ENCODE measurements at places on chromosomes 5 and 9.

- peak; percentile 39 for DNase-seq
Measured at GRCh38 chr5:60404171-60404570, 295.8 kb downstream of the DEPDC1B start.

GRCh38 chr9:13437866-13438265 lies 158.4 kb upstream of the MPDZ start:
- DNase-seq: no peak

GRCh38 chr5:965604-966344 lies 42.8 kb upstream of the NKD2 start:
- DNase-seq: no peak

DNA sequence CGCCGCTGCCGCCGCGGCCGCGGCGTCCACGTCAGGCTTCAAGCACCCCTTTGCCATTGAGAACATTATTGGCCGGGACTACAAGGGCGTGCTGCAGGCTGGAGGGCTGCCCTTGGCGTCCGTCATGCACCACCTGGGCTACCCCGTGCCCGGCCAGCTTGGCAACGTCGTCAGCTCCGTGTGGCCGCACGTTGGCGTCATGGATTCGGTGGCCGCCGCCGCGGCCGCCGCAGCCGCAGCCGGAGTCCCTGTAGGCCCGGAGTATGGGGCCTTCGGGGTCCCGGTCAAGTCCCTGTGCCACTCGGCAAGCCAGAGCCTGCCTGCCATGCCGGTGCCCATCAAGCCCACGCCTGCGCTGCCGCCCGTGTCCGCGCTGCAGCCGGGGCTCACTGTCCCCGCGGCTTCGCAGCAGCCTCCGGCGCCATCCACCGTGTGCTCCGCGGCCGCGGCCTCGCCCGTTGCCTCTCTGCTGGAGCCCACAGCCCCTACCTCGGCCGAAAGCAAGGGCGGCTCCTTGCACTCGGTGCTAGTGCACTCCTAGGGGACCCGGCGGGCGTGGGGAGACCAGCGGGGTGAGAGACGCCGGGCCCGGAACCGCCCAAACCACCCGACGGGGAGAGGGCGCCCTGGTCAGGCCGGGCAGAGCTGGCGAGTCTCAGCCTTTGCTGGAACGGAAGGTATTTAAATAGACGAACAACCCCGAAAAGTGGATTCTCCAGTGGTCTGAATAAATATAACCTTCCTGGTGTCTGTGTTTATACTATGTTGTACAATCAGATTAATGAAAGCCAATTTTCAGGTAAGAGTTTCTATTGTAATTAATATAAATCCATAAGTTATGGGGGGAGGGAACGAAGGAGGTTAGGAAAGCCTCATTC lies 1.2 kb downstream of the FOXB2 start:
- no peak for DNase-seq

- DNase-seq: no peak
Measured at GRCh38 chr5:52638732-52639131, 149.0 kb upstream of the ITGA1 start.

DNA sequence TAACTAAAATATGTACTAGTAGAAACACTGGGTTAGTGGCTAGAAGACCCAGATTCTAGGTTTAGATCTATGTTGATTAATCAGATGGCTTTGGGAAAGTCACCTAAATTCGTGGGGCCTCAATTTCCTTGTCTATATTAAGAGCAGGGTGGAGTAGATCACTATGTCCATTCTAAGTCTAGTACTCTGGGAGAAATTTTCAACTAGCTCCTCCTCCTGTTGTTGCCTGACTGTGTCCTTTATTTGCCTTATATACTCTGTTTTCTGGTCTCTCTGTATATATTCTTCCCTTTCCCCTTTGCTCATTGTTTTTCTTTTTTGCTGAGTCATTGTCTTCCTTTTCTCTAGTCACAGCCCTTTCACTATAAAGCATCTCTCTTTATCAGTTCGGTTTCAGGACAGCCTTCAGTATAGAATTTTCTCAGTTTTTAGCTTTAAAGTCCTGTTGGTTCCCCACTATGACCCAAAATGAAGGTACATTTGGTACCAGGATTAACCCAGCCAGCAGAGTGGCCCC lies 44.5 kb upstream of the CDH6 start:
- peak; percentile 27 for DNase-seq

- DNase-seq: no peak
Measured at GRCh38 chr9:75930190-75930589, 39.7 kb downstream of the PCSK5 start.

DNA sequence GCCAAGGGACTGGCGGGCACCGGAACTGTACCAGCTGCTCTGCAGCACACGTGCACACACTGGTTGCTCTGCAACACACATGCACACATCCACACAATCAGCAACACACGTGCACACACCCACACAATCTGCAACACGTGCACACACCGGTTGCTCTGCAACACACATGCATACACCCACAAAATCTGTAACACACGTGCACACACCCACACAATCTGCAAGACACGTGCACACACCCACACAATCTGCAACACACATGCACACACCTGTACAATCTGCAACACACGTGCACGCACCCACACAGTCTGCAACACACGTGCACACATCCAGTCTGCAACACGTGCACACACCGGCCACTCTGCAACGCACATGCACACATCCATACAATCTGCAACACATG lies 17.9 kb downstream of the PLEKHG4B start:
- no peak for DNase-seq

DNA sequence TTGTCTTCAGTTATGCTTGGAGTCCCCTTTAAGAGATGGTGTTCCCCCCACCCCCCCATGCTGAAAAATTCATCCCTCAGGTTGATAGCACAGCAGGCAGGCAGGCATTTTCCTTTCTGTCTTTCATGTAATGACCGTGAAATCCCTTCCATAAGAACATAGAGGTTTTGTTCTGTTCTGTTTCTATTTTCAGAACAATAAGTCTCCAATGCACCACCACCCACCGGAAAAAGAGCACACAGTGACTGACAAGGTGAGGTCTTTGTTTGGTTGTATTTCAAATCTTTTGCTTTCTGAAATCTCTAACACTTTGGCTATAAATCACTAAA lies 52.4 kb downstream of the DMRT2 start:
- DNase-seq: no peak

DNA sequence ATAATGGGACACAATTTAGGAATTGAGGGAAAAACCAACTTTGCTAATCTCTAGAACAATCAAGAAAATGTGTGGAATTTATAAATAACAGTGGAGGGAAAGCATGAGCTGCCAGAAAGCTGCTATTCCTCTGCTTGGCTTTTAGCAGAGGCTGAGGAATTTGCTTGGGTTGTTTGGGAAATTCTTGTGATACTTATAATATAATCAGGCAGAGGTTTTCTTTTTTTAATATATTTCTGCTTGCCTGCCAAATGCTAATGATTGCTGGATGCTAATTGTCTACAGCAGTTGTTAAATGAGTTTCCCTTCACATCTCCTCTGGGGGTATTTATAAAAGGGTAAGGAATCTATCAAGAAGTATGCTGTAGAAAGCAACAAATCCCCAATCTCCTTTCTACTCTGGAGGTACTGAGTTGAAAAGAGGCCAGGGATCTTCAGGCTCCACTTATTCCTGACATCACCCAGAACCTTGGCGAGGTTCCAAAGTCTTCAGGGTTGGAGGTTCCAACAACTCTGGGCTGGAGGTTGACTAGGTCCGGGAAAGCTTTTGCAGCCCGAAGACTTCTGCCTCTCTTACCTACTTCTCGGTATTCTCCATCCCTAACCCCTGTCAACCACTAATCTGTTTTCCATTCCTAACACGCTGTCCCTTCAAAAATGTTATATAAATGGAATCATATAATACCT lies 60.4 kb upstream of the TMED7 start:
- DNase-seq: no peak

DNA sequence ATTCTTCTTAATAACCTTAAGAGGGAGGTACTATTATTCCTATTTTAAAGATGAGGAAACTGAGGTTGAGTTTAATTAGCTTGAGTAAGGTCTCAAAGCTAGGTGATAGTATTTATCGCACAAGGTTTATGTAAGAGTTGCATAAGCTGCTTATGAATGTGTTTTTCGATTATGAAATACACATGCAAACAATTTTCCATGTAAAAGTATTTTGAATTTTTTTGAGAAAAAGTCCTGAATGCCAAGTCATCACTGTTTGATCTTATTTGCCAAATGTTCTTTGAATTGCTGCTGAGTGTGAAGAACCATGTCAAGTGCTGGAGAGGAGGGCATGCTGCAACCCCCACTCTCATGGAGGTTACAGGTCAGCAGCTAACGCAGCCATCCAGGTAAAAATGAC lies 174.4 kb downstream of the CARTPT start:
- DNase-seq: no peak

DNA sequence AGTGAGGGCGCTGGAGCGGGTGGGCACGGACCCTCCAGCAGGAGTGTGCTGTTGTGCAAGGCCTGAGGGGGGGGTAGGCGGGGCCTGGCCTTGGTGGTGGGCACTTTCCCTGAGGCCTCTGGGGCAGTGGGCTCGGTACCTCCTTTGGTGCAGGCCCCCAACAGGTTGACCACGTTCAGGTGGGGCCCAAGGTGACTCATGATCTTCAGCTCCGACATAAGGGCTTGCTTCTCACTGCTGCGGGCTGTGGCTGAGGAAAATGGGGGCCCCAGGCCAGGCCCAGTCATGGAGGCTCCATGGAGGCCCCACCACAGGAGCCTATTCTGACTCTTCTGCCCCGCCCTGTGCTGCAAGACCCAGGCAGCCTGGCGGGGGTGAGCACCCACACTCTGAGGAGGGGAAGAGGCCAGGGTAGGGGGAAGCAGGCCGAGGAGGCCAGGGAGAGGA lies 31.5 kb downstream of the PDGFRB start:
- no peak for DNase-seq

DNA sequence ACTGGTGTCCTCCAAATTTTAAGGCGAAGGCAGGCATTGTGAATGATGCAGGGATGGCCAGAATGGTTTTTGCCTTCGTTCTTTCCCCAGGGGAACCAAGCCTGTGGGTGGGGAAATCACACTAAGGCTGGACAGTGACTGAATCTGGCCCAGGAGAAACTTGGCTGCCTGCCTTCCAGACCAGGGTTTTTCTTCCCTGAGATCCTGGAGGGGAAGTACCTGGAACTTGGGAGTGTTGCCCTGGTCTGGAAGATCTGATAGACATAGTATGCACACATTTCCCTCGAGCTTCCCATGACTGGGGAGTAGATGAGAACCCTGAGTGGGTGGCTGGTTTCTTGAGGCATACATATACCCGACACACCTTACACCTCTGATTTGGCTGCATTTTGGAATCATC lies 664 bp upstream of the IL11RA start:
- DNase-seq: no peak

DNA sequence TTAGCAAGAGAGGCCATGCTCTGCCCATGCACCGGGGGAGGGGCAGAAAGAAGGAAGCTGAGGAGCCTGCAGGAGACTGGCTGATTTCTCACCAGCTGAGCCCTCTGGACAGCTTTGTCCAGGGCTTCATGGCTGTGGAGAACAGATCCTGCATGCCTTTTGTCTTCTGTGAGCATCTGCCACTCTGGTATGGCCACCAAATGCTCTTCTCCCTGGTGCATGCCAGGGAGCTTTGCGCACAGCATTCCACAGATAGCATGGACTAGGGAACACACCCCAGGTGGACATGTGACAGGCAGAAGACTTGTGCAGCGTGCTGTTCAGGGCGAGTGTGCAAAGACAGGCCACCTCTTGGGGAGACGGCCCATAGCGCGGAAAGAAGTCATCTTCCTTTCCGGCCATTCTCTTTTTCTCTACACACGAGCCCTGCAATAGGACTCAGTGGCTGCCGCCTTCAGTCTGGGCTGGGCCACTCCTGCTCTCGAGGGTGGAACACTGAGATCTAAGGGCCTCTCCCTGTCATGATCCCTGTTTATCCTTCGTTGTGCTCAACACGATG lies 56.7 kb downstream of the GADD45G start:
- DNase-seq: no peak

GRCh38 chr5:132408965-132409364 lies 39.5 kb downstream of the SLC22A5 start:
- no peak for DNase-seq

DNA sequence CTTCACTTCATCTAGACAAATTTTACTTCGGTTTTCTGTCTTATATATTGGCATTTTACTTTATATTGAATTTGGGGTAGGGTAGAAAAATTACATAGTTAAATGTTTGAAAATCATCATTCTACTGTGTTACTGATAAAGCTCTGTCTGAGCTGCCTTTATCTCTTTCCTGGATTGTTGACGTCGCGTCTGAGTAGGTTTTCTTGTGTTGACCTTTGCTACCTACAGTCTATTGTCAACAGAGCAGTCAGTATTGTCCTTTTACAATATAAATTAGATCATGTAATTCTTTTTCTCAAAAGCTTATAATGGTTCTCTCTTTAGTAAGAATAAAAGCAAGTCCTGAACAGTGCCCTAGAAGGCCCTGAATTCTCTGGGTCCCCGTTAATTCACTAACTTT lies 128.2 kb downstream of the HACD4 start:
- DNase-seq: no peak

GRCh38 chr5:60522292-60522905 lies 177.6 kb downstream of the DEPDC1B start:
- DNase-seq: peak; percentile 69

GRCh38 chr5:167790462-167791260 lies 500.8 kb upstream of the WWC1 start:
- DNase-seq: no peak

- DNase-seq: no peak
Measured at GRCh38 chr9:95750725-95751519, 124.6 kb upstream of the ERCC6L2 start.

DNA sequence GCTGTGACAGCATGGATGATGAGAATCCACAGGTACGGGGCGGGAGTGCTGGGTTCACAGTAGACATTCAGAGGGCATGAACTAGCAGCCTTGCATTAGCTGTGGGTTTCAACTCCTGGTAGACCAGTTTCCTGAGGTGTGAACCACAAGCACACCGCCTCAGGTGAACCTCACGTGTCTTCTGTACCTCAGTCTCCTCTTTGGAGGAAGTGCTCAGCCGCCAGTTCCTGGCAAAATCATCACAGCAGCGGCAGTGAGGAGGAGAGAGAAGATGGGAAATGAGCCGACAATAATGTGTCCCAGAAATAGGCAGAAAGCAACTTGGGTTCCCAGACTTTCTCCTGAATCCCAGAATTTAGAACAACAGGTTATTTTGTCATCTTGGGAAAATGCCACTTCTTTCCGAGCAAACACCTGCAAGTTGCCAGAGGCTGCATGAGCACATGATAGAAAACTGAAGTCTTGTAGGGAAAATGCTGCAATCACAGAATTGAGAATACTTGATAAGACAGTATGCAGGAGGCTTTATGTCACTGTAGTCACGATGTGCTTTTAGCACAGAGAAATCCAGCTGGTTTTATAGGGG lies 258.5 kb downstream of the AOPEP start:
- DNase-seq: no peak

DNA sequence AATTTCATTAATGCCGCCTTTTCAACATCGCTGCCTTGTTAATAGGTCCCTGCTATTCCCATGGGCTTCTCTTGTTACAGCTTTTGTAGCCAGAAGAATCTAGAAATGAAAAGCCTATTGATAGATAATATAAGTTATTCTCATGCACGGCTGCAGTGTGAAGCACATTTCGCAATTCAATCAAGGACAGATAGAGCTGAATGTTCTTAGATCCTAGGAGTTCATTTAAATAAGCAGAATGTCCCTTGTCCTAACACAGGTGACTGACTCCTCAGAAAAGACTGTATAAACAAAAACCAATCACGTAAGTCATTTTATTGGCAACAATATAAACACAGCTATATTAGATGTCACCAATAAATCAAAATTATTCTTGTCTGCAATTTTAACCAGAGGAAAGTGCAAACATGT lies 9.4 kb downstream of the GLIS3 start:
- no peak for DNase-seq

GRCh38 chr9:110115341-110115820 lies 92.6 kb downstream of the C9orf152 start:
- DNase-seq: no peak

GRCh38 chr9:121640076-121640475 lies 11.4 kb upstream of the DAB2IP start:
- DNase-seq: no peak

Measured in HT1080 (cell line).